ENCODE measurements at places on chromosomes 2 and 18.

DNA sequence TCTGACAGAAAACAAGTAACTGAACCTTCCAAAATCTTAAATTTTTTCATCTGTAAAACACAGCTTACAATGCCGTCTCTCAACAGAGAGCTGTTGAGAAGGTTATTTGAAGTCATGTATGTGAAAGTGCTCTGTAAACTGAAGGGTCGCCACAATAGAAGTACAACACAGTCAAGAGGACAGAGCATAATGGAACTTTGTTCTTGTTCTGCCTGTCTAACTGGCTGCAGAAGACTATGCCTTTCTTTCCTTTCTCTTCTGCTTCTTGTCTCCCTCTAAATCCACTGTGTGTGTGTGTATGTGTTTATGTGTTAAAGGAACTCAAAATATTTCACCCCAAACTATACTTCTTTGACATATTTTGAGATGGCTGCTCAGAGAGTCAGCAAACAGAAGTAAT, 365.8 kb upstream of the RND3 start:
- no peak for DNase-seq

DNA sequence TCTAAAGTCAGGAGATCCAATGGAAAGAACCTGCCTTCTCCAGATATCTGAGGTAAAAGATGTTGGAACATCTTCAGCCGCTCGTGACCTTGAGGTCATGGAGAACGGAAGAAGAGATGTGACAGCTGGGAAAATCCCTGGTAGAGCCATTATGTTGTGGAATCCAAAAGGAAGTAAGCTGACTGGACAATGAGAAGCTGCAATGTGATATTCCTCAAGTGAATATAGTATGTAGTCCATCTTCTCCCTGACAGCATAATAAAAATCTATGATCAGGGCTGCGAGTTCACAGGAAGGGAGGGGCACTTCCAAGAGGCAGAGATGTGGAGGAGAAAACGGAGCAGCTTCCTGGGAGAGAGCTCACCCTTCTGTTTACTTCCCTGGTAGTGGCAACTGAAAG, 201.0 kb upstream of the SP5 start:
- DNase-seq = no peak

- DNase-seq = no peak
These were observed 501.4 kb downstream of the FBXO15 start for GRCh38 chr18:73646196-73646595.

DNA sequence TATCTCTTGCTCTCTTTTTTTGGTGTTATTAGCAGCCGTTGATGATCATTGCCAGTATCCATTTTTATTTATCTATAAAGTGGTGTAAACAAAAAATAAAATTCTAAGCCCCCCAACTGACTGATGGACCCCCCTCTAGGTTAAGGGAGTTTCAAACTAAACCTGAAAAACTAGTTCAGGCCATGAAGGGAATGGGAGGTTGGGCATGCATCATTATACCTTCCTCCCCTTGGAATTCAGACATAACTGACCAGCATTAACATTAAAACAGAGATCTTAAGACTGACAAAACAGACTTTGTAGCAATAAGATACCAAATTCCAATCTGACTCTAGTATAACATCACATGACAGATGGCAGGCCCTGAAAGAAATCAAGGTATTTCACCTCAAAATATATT, 20.2 kb downstream of the RALBP1 start:
- DNase-seq = no peak

DNA sequence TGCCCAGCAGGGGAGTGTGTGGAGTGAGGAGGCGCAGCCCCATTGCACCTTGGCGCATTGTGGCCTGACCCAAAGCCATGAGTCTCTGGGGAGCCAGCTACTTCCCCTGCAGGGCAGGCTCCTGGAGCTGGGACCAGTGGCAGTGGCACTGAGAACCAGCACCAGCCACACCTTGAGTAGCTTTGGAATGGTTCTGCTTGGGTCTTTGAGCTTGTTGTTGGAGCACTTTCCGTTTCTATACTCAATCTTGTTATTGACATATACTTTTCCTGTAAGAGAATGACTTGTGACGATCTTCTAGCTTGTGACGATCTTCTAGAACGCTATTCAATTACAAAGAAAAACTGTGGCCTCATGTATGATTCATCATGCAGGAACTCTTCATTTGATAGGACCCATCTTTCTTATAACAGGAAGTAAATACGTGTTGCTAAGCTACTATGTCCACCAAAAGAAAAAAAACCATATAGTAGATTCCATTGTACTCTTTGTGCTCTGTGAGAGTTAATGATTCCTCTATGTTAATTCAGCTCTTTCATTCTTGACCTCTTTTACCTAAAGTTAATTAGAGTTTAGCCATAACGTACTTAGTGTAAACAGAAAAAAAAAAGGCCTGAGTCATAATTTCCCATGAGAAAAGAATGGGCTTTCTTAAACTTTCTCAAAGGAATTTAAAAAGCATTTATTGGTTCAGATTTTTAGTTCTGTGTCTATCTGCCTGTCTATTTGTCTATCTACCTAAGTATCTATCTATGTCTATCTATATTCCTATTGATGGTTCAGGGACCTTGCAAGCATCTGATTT, 113.1 kb downstream of the GATA6 start:
- DNase-seq = peak; percentile 93

- no peak for DNase-seq
These were observed at the start of gene CXCR2 for GRCh38 chr2:218125626-218126080. CXCR2 (plus strand) TSS chr2:218126028; CDS start chr2:218134802, 8,774 bp downstream.

- DNase-seq = no peak
These were observed 293.5 kb upstream of the SLC39A10 start for GRCh38 chr2:195363496-195363895.

DNA sequence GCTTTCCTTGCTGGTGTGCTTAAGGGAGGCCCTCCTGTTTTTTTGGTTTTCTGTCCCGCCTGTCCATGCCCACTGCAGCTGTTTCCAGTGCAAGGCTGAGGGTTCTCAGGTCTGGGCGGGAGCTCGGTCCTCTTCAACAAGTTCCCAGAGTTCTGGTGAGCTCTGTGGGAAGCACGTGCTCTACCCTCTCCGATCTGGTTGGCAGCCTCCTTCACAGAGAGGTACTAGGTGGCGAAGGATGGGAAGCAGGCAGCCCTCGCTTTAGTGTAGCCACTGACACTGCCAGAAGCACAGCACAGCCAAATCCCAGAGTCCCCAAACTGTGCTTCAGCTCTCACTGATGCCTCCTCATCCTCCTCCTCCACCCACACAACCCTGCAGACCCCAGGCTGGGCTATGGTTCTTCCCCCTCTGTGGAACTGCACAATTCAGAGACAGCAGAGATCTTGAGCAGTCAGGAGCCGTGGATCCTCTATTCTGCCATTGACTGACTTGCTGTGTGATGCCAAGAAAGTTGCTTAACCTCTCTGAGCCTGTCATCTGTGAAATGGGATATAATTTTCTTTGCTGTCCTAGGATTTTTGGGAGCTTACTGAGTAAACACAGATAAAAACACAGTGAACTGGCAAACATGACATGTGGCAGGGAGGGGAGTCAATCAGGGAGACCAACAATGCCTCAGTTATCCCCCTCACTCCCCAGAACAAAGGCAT, 157.3 kb downstream of the MSH2 start:
- no peak for DNase-seq

GRCh38 chr18:59460072-59460420, 101.0 kb upstream of the LMAN1 start:
- no peak for DNase-seq

DNA sequence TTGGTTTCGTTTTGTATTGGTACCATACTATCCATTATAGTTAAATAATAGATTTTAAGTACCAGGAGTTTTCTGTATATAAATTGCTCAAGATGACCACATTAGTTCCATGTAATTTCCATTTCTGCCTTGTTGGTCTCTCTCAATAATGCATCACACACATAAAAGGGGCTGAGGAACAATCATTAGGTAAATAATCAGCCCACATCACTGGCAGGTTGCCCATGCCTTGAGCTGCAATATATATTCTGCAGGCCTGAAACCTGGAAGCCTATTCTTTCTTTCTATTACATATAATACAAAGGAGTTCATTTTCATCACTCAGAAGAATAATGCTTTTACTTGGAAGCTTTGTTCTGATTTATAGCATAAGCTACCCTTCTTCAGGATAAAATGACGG, 616.1 kb upstream of the PKDCC start:
- no peak for DNase-seq

- DNase-seq = no peak
These were observed 683 bp downstream of the PTRHD1 start for GRCh38 chr2:24792542-24792873.

DNA sequence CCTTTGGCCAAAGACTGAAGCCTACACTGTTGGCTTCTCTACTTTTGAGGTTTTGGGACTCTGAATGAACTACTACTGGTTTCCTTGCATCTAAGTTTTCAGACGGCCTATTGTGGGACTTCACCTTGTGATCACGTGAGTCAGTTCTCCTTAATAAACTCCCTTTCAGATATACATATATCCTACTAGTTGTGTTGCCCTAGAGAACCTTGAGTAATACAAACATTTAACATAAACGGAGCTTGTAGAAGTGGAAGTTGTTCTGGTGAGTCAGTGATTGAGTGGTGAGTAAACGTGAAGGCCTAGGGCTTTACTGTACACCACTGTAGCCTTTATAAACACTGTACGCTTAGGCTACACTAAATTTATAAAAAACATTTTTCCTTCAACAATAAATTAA, 107.2 kb upstream of the CDH2 start:
- no peak for DNase-seq

DNA sequence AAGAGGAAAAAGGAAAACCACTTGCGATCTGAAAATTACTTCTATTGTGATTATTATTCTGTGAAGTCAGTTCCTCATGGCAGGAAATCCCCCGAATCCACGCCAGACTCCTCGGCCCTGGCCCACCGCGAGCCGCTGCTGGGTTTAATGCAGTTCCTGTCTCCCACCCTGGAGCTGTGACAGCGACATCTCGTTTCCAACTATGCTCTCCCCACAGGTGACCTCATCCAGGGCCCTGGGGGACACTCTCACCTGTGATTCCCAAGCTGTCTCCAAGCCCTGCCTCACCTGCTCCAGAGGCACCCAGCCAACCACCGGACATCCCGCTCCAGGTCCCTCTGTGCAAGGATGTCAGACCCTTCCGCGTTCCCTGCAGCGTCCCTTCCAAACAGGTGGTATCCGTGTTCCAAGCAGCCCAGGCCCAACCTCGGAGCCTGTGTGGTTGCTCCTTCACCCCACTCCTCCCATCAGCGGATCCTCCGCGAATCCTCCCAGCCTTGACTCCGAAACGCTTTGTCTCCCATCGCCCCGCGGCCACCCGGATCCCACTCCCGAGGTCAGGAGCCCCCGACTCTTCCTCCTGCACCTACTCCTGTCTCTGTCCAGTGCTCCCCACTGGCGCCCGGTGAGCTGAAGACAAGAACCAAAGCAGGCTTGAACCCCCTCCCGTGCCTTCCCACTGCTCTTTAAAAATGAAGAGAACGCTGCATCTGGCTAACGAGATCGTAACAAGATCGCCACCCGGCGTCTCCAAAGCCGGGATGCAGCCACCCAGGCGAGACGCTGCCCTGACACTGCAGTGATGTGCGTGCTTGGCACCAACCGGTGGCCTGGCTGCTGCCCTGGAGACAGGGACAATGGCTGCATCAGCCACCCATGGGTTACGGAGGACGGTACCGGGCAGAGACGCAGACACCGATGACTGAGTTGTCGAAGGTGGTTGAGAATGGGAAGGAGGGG, 96.5 kb downstream of the NDUFA10 start:
- no peak for DNase-seq

- no peak for DNase-seq
These were observed 77.6 kb upstream of the SNTG2 start for GRCh38 chr2:873027-873426.

- DNase-seq = no peak
These were observed 33.0 kb downstream of the ERBB4 start for GRCh38 chr2:212505586-212505985.

DNA sequence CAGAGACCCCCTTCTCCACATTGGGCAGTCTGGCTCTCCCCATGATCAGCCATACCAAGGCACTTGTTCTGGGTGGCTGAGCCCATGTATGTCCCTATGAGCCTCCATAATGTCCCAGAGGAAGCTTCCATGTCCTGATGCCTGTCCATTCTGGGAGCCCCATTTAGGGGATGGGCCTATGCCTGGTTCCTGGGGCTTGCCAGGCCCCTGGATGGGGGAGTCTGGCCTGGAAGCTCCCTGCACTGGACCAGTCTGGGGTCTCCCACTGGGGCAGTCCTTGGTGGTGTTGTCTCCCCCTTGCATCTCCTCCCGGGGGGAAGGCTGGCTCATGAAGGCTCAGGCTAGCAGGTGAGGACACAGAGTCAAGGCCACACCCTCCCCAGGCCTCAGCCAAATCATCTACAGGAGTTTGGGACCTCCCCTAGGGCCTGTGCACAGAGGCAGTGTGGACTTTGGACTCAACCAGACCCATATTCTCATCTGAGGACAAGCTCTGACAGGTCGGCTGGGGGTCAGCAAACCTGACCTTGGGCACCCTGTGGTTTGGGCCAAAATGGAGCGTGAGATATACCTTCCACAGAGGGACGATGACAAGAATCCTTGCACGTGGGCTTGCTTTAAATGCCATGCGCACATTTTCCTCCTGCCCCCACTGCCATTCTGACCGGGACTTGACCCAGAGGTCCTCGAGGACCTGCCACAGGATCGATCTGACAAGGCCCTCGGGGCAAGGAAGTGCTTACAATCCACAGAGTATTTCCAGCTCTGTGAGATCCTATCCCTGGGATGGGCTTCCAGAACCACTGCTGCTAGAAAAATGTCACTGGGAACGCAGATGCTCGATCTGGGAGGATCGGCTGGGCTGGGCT, 38.8 kb downstream of the INHBB start:
- DNase-seq = no peak

DNA sequence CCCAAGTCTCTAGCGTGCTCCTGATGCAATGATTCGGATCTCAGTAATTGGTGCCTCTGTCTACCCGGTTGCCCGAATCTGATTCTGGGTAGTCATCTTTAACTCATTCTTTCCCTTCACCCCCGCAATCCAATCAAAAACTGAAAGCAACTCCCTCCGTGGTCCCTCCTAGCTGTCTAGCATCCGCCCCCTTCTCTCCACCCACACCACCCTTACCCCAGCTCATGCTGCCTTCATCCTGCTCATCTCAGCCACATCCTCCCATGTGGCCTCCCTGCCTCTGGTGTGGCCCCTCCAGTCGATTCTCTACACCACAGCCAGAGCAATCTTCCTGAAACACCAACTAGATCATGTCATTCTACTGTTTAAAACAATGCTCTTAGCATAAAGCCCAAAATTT, 62.3 kb downstream of the TTC32 start:
- DNase-seq = no peak

DNA sequence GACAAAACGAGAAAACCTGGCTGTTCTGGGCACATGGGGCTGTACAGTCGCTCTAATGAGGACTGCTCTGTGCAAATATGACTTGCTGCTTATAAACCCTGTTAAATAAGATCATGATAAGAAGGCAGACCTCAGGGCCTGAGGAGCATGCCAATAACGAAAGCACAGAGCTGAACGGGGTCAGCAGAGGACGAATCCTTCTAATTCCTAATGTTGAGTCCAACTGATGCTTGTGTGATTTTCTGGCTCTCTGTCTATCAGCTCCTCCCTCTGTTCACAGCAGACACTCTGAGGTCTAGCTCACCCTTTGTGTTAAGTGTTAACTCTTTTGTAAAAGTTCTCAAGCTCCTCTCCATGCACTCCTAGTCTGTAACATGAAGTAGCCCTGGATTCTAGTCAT, 167.2 kb upstream of the REV1 start:
- DNase-seq = no peak
